ENCODE measurements at places on chromosomes 6 and 20. TPM values are rescaled to one million over a fixed set of nuclear protein-coding genes. Genes with fewer than 3 reads are reported as not detected.

The ID1 gene
- total RNA-seq, result 35.7 TPM

The PPIL6 gene
- total RNA-seq, result 21.1 TPM

The DOK5 gene
- 152 TPM for total RNA-seq

The MYBL2 gene
- 0.98 TPM for total RNA-seq

The HLA-DPB1 gene
- 1.2 TPM for total RNA-seq

The ENPP3 gene
- 0.25 TPM for total RNA-seq

The CAPN11 gene
- 0.25 TPM for total RNA-seq

The PAX1 gene
- total RNA-seq, result not detected

The OOEP gene
- total RNA-seq, result not detected

The ZNF133 gene
- 21.1 TPM for total RNA-seq

The ZNF165 gene
- 0.49 TPM for total RNA-seq

The TMEM14A gene
- 64.4 TPM for total RNA-seq

The VGLL2 gene
- total RNA-seq, result not detected

The ARHGAP40 gene
- total RNA-seq, result not detected

The SLC22A16 gene
- total RNA-seq, result 0.49 TPM

The VNN1 gene
- total RNA-seq, result not detected

The TNF gene
- not detected for total RNA-seq

The VSTM2L gene
- total RNA-seq, result 164 TPM

The MPIG6B gene
- not detected for total RNA-seq

The RIPOR3 gene
- total RNA-seq, result 0.98 TPM

The CST7 gene
- 0.25 TPM for total RNA-seq

The DLK2 gene
- total RNA-seq, result 4.4 TPM

The TSPO2 gene
- not detected for total RNA-seq

The CCN5 gene
- total RNA-seq, result not detected

The NDRG3 gene
- total RNA-seq, result 40.3 TPM

The RBM24 gene
- total RNA-seq, result 26.1 TPM

The MICB gene
- total RNA-seq, result 0.25 TPM

The MCHR2 gene
- total RNA-seq, result 7.9 TPM

The PPP1R16B gene
- 10.1 TPM for total RNA-seq

The PSMB1 gene
- 127 TPM for total RNA-seq

Data from temporal lobe (tissue), 4 donors.